ENCODE measurements at places on chromosomes 12 and 14.

- DNase-seq: peak; percentile 29
Observed at GRCh38 chr12:7460375-7461259, 16.7 kb upstream of the CD163L1 start.

- DNase-seq: no peak
Observed at GRCh38 chr12:25254271-25254880, 3.6 kb upstream of the KRAS start.

- DNase-seq: no peak
Observed at GRCh38 chr12:18718462-18718861, 19.4 kb downstream of the PLCZ1 start.

GRCh38 chr12:62299617-62300016, 39.4 kb downstream of the USP15 start:
- no peak for DNase-seq

GRCh38 chr12:65823513-65824375, 539 bp upstream of the HMGA2 start:
- DNase-seq: no peak

- no peak for DNase-seq
Observed at GRCh38 chr14:28321475-28322244, 444.9 kb upstream of the FOXG1 start.

- peak; percentile 5 for DNase-seq
Observed at GRCh38 chr14:69153873-69154270, 953 bp upstream of the DCAF5 start.

DNA sequence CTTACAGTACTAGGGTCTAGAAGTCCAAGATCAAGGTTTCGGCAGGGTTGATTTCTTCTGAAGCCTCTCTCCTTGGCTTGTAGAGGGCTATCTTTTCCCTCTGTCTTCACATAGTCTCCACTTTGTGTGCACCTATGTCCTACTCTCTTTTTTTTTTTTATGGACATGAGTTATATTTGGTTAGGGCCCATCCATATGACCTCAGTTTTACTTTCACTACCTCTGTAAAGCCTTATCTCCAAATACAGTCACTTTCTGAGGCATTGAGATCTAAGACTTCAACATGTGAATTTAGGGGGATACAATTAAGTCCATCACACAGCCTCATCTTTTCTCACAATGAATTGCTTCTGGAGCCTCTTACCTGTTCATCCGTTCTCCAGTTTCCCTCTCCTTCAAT, 5.9 kb upstream of the SPTB start:
- DNase-seq: no peak

- DNase-seq: no peak
Observed at GRCh38 chr12:91743704-91744321, 401.8 kb downstream of the BTG1 start.

Measured in effector memory CD8-positive, alpha-beta T cell (primary cell).